ENCODE measurements at places on chromosomes 7 and 10.

- DNase-seq = no peak
These were observed 455.6 kb downstream of the INHBA start for GRCh38 chr7:41247143-41247865.

GRCh38 chr10:86684331-86685097, 16.2 kb downstream of the LDB3 start:
- no peak for DNase-seq

DNA sequence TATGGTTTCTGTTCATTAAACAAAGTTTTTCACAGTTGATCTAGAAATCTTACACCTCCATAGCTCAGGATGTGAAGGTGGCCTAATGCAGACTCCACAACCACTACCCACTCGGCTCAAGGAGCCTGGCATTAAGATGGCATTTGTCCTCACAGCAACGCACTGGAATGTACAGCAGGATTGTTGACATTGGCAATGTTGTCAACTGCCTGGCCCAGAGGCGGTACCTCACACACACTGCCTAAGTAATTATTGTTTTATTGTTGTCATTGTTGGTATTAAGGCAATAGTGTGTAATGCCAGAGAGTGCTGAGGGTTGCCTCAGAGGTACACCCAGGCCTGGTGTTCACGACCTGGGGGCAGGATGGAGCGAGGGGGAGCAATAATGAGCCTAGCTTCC, 38.3 kb downstream of the LRRC18 start:
- no peak for DNase-seq

GRCh38 chr7:148962823-148963582, 65.3 kb downstream of the PDIA4 start:
- no peak for DNase-seq

DNA sequence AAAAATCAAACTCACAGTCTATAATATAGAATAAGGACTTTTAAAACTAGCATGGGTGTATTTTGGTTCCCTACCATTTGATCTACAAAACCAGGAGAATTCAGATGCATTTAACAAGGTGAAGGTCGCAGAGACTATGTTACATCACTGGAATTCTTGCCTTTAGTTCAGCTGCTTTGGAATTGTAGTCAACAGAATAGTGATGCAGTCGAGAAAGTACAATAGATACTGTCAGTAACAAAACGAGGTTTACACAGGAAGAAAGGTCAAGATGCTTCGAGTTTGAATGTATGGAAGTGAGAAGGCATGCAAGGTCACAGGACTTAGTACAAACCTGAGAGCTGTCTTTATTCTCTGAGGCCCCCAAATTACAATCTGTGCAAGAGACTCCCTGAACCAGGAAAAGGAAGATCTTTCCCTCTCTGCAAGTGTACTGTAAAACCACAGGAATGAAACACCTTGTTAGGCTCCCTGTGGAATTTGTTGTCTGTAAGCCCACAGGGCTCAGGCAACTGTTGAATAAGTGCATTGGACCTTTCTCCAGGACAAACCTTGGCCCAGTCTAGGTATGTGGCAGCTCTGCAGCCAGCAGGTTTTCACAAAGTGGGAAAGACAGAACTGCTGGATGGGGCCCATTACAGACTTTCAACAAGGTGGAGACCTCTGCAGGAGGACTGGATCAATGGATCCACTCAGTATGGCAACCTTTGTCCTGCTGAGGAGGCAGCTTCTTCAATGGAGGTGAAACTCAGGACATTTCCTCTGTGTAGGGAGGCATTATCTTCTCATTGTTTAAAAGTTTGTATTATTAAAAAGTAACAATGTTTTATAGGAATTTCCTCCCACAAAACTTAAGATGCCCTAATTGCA, 101.1 kb upstream of the GSDME start:
- DNase-seq = no peak

DNA sequence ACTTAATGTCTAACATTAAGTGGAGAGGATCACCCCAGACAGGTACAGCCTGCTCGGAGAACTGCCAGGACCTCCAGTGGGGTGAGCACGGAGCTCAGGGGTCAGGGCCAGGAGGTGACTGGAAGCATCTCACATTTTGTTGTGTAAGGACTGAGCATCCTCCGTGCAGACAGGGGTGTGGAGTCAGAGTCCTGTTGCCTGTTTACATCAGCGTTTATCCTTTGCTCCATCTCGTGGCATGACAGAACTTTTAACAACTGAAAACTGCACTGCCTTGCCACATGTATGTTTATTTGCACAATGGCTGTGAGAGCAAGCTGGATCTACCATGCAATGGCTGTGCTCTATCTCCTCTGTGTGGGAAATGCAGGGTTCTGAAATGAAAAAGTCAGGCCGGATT, 175.4 kb upstream of the AKR1E2 start:
- DNase-seq = no peak

GRCh38 chr7:29196971-29197595, 2.5 kb downstream of the CHN2 start:
- no peak for DNase-seq

GRCh38 chr7:55094092-55094690, 75.4 kb downstream of the EGFR start:
- DNase-seq = no peak

Data from HS-27A (cell line).